Stimulated activated CD8-positive, alpha-beta memory T cell treated with anti-CD3 and anti-CD28 coated beads, Interleukin-7, amount 100 ng/mL, for 1 hour (primary cell): ENCODE measurements at places on chromosomes 5 and 9.

GRCh38 chr5:115452536-115453235, 91.9 kb downstream of the FEM1C start:
- no peak for DNase-seq

DNA sequence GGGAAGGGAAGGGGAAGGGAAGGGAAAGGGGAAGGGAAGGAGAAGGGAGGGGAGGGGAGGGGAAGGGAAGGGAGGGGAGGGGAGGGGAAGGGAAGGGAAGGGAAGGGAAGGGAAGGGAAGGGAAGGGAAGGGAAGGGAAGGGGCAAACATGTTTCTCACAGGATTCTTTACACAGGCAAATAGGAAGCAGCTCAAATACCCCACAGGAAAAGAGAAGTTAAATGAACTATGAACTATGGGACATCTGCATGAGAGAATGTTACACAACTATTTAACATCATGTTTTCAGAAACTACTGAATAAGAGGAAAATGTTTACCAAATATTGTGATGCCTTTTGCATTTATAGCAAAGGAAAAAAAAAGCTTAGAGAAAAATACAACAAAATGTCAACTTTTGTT, 125.4 kb upstream of the SLC30A5 start:
- DNase-seq = no peak

- DNase-seq = no peak
Measured at GRCh38 chr5:98144710-98145109, 628.8 kb upstream of the RGMB start.

- no peak for DNase-seq
Measured at GRCh38 chr5:142425286-142426065, 100.7 kb upstream of the SPRY4 start.

- DNase-seq = no peak
Measured at GRCh38 chr9:98580956-98581355, 127.8 kb downstream of the GABBR2 start.

GRCh38 chr5:143652108-143652700, 159.8 kb upstream of the HMHB1 start:
- no peak for DNase-seq

DNA sequence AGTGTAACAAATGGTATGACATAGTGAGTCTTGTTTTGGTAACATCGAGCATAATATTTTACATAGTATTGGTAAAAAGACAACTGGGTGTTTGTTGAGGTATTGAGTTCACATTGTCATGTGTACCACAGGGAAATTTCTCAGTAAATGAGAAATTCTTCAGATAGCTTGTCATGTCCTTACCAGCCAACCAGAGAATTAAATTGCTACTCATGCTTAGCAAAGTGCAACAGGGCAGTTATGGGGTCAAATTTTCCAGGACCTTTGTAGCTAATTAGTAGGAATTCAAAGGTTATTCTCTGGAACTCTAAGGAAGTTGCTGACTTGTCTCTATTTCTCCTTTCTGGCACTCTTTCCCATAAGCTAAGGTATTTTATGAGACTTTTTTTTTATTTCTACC, 595.7 kb downstream of the EFNA5 start:
- DNase-seq = no peak

GRCh38 chr9:133250741-133251170, 24.2 kb downstream of the ABO start:
- no peak for DNase-seq

GRCh38 chr9:130731355-130731754, 37.8 kb downstream of the EXOSC2 start:
- DNase-seq = no peak

DNA sequence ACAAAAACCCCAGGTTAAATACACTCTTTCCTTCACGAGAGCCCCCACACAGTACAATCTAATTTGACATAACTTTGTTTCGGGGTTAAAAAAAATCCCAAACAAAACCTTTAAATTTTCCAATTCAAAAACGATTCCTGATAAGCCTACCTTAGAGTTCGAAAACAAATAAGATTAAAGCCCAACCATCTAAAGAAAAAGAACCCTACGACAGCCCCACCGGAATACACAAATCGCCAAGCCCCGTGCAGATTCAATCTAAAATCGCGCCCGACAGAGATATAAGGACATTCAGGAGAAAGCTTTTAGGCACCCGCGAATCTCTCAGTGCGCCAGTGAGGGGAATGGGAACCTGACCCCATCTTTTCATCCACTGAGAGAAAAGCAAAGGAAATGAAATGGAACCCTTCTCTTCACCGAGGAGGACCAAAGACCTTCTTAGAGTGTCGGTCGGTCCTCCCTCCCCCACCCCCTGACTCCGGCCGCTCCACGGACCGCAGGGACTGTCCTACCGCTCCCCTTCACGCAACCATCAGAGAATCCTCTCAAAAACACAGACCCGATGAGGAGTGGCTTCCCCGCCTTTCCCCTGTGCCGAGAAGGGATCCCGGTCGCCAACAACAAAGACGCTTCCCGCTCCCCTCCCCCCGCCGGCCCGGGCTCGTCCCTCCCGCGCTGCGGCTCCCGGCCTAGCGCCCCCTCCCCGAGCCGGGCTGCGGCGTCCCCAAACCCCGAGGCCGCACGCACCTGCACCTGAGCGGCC, 925 bp downstream of the ABHD17B start:
- DNase-seq = no peak

- DNase-seq = no peak
Measured at GRCh38 chr5:310941-311434, 10.5 kb upstream of the AHRR start.

- DNase-seq = no peak
Measured at GRCh38 chr5:137231540-137231939, 267.6 kb downstream of the SPOCK1 start.

GRCh38 chr5:72283358-72283757, 36.7 kb downstream of the MRPS27 start:
- no peak for DNase-seq

DNA sequence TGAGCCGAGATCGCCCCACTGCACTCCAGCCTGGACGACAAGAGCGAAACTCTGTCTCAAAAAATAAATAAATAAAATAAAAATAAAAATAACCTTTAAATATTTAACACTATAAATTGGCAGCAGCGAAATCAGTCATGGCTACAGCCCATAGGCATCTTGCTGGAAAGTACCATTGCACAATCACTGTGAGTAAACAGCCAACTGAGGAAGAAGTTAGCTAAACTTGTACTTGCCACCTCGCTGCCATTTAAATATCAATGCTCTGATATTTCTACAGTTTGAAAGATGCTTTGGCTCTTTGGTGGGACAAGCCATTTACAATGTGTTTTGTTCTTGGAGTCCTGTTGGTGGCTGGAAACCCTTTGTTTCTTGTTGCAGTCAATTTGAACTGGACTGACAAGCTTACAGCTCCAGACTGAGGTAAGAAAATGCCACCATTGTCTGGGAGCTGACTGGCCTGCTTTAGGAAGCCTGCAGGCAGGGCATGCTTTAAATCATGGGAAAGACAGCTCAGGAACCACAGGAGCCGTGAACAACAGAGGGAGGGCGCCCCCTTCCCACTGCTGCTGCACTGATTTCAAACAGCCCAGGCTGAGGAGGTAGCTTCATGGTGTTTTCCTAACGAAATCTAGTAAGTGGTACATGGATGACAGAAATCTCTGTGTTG, 322.8 kb upstream of the RFX3 start:
- no peak for DNase-seq

- no peak for DNase-seq
Measured at GRCh38 chr5:1348986-1349245, 4.0 kb upstream of the CLPTM1L start.

GRCh38 chr5:124206540-124206939, 539.9 kb downstream of the ZNF608 start:
- no peak for DNase-seq

- DNase-seq = no peak
Measured at GRCh38 chr5:53355316-53355715, 125.1 kb upstream of the FST start.

DNA sequence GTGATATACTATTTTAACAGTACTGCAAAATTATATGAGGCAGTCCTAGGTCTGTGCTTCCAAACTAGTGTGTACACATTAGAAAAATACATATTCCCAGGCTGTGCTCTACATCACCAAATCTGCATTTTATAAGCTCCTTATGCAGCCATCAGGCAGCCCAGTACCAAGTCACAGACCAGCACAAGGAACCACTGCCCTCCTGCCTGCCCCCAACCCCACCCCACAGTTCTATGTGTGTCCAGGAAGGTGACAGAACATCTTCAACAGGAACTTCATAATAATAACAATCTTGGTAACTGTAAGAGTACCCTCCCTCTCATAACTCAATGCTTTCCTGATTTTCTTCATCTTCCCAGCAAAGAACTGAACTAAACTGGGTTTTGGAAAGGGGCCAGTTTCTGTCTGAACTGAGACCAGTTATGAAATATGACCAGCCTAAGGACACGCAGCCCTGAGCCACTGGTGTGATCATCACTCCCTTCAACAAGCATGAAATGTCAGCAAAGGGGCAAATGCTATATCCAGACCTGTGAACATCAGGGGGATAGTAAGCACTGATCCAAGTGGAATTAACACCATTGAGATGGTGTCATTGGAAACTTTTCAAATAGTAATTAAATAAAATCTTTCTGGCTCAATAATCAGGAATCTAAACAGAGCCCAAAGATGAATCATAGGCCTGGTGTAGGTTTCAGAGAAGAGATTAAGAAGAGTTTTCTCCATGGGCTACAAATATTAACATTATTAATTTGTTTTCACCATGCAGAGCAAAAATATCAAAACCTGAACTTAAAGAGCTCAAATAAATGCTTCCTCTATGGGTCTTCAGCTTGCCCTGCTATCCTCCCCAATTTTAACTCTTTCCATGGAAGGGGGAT, 82.1 kb downstream of the DPYSL3 start:
- no peak for DNase-seq

DNA sequence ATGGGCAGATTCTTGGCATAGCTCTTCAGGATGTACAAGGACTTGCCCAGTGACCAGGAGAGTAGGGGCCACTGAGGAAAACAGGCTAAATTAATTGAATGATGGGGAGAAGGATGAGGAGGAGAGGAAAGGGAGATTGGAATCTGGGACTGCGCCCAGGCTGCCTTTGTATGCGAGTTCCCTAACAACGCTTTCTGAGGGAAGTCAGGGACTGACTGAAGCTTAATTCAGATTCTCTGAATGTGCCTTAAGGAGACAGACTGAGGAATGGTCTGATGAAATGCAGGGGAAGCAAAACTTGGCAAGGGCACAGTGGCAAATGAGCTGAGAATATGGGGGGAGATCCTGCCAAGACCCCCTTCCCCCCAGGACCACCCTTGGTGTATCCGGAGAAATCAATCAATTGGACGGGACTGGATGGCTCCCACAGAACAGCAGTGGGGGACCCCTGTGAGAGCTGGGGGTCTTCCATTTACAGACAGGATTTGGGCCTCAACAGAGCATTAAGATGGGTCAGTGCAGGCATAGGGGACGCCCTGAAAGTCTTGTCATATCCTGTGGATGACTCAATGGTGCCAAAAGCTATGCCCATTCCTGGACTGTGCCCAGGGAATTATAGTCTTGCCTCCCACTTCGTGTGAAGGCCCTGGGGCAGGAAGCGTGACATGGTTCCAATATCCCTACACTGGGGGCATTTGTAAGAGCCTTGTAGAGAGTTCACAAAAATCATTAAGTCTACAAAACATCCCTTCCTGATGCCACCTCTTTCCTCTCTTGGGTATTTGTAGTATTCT, 215.5 kb upstream of the TNC start:
- no peak for DNase-seq

- DNase-seq = no peak
Measured at GRCh38 chr5:67561151-67561932, 364.7 kb upstream of the CD180 start.

GRCh38 chr5:120382833-120383232, 81.3 kb upstream of the PRR16 start:
- DNase-seq = no peak

- DNase-seq = no peak
Measured at GRCh38 chr5:138793575-138793974, 40.4 kb downstream of the CTNNA1 start.

GRCh38 chr5:141814064-141814964, 63.9 kb downstream of the PCDH1 start:
- DNase-seq = peak; percentile 12

DNA sequence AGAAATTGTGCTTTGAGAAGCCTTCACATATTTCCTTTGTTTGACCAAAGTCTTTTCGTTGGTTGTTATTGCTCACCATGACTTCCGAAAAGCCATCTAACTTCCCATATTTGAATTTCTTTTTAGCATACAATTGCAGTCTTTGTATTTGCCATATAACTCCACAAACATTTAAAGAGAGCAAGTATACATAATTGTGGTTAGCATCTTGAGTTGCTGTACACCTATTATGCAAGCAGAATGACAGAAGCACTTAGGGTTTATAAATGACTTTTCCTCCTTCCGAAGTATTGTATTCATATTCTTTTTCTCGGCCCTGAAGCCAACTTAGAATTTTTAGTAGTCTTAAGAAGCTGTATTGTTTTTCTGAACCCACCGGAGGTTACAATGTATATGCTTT, 250.4 kb downstream of the RFK start:
- no peak for DNase-seq

- no peak for DNase-seq
Measured at GRCh38 chr9:37975639-37976038, 71.7 kb upstream of the SLC25A51 start.

DNA sequence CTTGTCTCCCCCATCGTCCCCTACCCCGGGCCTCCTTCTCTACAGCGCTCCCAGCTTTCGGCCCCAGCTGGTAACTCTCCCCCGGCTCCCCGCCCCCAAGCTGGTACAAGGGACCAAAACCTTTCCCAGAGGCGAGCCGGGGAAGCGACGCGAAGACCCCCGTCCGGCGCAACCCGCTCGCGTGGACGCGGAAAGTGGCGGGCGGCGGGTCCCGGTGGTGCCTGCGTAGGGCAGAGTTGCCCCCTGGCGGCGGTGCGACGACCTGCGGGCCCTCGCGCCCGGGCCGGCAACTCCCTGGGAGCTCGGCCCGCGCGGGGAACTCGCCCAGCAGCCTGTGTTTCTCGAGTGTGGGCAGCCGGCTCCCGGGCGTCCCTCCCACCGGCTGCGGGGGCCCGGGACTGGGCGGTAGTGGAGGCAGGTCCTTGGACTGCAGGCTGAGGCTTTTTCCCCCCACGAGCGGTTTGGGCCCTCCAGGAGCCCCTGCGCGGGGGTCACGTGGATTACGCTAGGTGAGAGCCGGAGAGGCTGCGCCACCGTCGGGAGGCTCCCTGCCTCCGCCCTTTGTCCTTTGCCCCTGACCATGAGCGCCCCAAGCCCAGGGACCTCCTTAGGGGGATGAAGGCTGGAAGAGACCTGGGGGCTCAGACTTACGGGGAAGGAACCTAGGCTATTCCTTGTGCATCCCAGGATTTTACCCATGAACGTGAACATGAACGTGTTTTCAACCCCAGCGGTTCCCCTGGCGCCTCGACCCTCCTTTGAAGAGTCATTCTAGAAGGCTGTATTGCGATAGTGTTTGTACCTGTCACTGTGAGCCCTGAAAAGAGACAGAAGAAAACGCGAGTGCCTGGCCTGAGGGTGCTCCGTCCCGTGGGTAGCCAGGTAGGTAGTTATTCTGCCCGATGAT, 2.9 kb upstream of the FOXD1 start:
- DNase-seq = no peak
